Activated T-cell treated with anti-CD3 and anti-CD28 coated beads, Interleukin-2, amount 50 U/mL, for 72 hours (primary cell): ENCODE measurements at places on chromosomes 3 and 15. TPM values are rescaled to one million over a fixed set of nuclear protein-coding genes. Genes with fewer than 3 reads are reported as not detected.
A peak's percentile ranks its signal among the peaks of the same experiment; 100 is the strongest.

- H3K4me3 ChIP-seq, result no peak overlapping the region
- H3K27me3 ChIP-seq, result no peaks in the 10 kb centered on the region
- no peaks in the 10 kb centered on the region for H3K4me1 ChIP-seq
- no peak for DNase-seq
- no peak overlapping the region for H3K27ac ChIP-seq
Measured at GRCh38 chr15:24734396-24734795, 58.8 kb downstream of the NPAP1 start.

PIK3R4 gene
- total RNA-seq, result 22.1 TPM

DNA sequence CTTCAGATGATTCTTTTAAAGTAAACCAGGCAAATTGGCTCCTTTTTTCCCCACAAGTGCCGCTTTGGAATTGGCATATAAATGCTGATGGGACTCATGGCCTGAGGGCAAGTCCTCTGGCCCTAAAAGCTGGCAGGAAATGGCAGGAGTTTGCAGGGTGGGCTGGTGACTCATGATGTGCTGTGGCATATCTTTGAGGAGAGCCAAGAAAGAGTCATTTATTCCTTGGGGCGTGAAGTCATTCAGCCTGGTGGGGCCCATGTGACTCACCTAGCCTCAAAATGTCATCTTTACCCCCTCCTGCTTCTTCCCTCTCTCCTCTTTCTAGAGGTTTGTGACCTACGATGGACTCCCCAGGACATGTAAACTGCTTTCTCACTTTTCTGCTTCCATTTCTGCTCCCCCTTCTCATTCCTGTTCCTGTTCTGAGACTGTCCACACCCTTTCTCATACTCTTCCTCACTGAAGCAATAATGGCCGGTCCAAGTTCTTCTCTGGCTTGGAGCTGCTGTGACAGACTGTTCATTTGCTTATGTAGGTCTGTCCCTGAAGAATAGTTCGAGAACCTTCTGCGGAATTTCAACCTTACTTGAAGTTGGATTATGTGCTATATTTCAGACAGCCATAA, 326.1 kb downstream of the SATB1 start:
- peaks cover 28% of the 10 kb centered on the region for H3K4me1 ChIP-seq
- H3K27me3 ChIP-seq, result peaks cover 9% of the 10 kb centered on the region
- H3K27ac ChIP-seq, result peak overlapping the region; percentile 52
- peak; percentile 84 for DNase-seq
- peaks cover 7% of the 10 kb centered on the region for H3K36me3 ChIP-seq

DNA sequence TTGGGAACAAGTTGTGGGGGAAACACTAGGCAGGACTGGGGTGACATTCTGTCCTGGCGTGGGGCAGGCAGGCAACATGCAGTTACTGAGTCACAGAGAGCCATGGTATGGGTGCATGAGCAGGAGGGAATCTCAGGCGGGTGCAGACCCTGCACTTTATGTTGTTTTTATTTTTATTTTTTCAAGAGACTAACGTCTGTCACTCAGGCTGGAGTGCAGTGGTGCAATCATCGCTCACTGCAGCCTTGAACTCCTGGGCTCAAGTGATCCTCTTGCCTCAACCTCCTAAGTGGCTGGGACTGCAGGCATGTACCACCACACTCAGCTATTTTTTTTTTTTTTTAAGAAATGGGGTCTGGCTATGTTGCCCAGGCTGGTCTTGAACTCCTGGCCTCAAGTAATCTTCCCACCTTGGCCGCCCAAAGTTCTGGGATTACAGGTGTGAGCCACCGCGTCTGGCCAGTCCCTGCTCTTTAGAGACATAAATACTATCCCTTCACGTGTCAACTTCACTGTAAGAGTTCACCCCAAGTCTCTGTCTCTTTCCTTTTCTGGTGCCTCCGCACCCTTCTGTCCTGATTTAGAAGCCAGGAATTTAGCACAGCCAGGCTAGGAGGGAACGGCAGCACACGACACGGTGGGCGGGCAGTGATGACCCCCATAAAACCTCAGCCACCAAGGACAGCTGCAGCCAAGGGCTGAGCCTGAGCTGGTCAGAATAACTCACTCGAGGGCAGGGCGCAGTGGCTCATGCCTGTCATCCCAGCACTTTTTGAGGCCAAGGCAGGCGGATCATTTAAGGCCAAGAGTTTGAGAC, 72.8 kb upstream of the IQSEC1 start:
- no peak overlapping the region for H3K27ac ChIP-seq
- H3K4me3 ChIP-seq, result no peak overlapping the region
- peaks cover 10% of the 10 kb centered on the region for H3K4me1 ChIP-seq

DNA sequence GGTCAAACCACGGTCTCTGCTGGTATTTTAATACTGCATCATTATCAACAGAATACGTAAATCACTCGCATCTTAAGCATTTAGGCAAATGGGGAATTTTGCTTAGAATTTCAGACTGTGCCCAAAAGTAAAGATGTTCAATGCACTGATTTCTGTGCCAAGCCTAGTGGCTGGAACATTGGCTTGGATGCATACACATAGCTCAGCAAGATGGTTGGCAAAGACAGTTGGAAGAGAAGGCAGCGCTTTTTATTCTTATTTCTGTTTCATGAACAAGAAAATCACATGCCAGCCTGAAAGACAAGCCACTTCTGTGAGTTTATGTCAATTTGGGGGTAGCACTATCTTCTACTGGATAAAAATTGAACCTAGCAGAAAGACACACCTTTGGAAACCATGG, 15.1 kb downstream of the MECOM start:
- no peaks in the 10 kb centered on the region for H3K4me1 ChIP-seq
- no peak for DNase-seq
- no peak overlapping the region for H3K27ac ChIP-seq
- no peaks in the 10 kb centered on the region for H3K36me3 ChIP-seq
- peaks cover 58% of the 10 kb centered on the region for H3K27me3 ChIP-seq
- no peak overlapping the region for H3K4me3 ChIP-seq

CLSTN2 gene
- not detected for total RNA-seq

DNA sequence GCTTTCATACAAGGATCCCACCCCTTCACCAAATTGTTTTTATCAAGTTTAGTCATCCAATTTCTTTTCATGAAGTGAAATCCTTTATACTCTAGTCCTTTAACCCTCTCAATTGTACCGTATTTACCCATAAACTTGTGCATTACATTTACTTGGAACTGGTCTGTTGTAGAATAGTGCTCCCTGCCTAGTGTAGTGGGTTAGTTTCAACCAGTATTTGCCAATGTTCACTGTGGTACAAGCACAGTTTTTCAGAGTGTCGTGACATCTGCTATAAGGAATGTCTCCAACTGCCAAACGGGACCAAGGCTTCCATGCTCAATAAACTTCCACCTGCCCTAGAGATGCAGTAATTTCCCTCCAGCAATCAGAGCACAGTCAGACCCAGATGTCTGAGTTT, 211.9 kb downstream of the KCNAB1 start:
- DNase-seq, result no peak
- no peak overlapping the region for H3K27ac ChIP-seq
- no peaks in the 10 kb centered on the region for H3K4me1 ChIP-seq
- no peak overlapping the region for H3K4me3 ChIP-seq

PROS1 gene
- 0.50 TPM for total RNA-seq

GRAMD2A gene
- total RNA-seq, result 0.07 TPM
